Natural killer cell (primary cell): ENCODE measurements at places on chromosomes 3 and 15.
A peak's percentile ranks its signal among the peaks of the same experiment; 100 is the strongest.

DNA sequence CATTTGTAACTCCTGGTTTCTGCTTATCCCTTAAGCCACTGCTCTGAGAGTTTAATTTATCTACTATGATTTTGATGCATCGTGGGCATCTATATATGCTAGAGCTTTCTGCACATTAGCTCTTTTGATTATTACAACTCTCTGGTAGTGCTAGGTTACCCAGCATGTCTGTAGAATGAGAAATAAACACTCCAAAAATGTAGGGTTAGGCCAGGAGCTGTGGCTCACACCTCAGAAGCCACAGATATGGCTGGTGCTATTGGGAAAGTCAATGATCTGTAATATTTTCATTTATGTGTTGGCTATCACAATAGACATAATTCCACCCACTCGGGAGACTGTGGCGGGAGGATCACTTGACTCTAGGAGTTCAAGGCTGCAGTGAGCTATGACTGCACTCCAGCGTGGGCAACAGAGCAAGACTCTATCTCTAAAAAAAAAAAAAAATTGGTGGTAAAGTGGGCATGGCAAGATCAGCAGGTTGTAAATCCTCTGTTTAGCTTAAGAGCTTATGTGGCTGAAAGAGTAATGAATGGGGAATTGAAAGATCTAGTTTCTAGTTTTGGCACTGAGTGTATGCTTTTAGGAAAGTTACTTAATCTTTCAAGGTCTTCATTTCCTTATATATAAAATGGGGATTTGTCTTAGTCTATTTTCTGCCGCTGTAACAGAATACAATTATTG is 6.3 kb downstream of the TIGIT start:
- peak overlapping the region; percentile 4 for H3K27ac ChIP-seq
- no peaks in the 10 kb centered on the region for H3K27me3 ChIP-seq
- peaks cover 7% of the 10 kb centered on the region for H3K36me3 ChIP-seq
- no peak overlapping the region for H3K4me3 ChIP-seq

- no peaks in the 10 kb centered on the region for H3K4me1 ChIP-seq
- H3K27ac ChIP-seq, result no peak overlapping the region
- H3K4me3 ChIP-seq, result no peak overlapping the region
- no peaks in the 10 kb centered on the region for H3K27me3 ChIP-seq
- no peak for DNase-seq
- no peaks in the 10 kb centered on the region for H3K36me3 ChIP-seq
Measured at GRCh38 chr15:101613130-101614000, 38.8 kb downstream of the TM2D3 start.

- DNase-seq, result no peak
- H3K4me3 ChIP-seq, result no peak overlapping the region
- no peaks in the 10 kb centered on the region for H3K27me3 ChIP-seq
- H3K4me1 ChIP-seq, result peaks cover 18% of the 10 kb centered on the region
Measured at GRCh38 chr3:107975529-107976201, 115.2 kb downstream of the CD47 start.

GRCh38 chr3:194395778-194396538 is 3.1 kb downstream of the GP5 start:
- peaks cover 3% of the 10 kb centered on the region for H3K27me3 ChIP-seq
- no peak overlapping the region for H3K27ac ChIP-seq
- no peaks in the 10 kb centered on the region for H3K36me3 ChIP-seq
- H3K4me3 ChIP-seq, result no peak overlapping the region
- DNase-seq, result peak; percentile 78

GRCh38 chr3:17752876-17753631 is 10.6 kb upstream of the TBC1D5 start:
- H3K4me3 ChIP-seq, result no peak overlapping the region
- H3K4me1 ChIP-seq, result peaks cover 4% of the 10 kb centered on the region
- no peak overlapping the region for H3K27ac ChIP-seq
- no peaks in the 10 kb centered on the region for H3K27me3 ChIP-seq

GRCh38 chr3:119025171-119025795 is 9.4 kb downstream of the IGSF11 start:
- H3K4me3 ChIP-seq, result no peak overlapping the region
- H3K27me3 ChIP-seq, result no peaks in the 10 kb centered on the region
- H3K36me3 ChIP-seq, result no peaks in the 10 kb centered on the region

DNA sequence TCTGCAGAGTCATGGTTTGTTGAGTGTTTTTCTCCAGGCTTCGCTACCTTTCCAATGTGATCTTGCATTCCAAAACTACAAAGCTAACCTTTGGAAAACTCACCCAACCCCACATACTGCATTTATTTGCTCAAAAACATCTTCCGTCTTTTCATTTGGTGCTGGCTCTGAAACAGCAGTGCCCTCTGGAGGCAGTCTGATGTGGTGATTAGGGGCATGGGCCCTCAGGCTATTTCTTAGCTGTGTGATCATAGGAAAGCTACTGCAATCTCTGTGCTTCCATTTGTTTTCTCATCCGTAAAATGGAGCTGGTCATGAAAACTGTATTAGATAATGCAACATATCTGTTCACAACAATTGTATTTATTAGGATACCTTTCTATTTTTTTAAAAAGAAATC is 47.0 kb downstream of the MTHFS start:
- no peak overlapping the region for H3K4me3 ChIP-seq
- no peaks in the 10 kb centered on the region for H3K27me3 ChIP-seq
- no peaks in the 10 kb centered on the region for H3K4me1 ChIP-seq
- H3K27ac ChIP-seq, result no peak overlapping the region
- H3K36me3 ChIP-seq, result peaks cover 9% of the 10 kb centered on the region

GRCh38 chr3:126316031-126316461 is 41.2 kb downstream of the KLF15 start:
- no peak overlapping the region for H3K4me3 ChIP-seq
- H3K27me3 ChIP-seq, result no peaks in the 10 kb centered on the region
- no peak overlapping the region for H3K27ac ChIP-seq
- no peaks in the 10 kb centered on the region for H3K4me1 ChIP-seq
- no peak for DNase-seq

GRCh38 chr3:189685860-189686259 is 54.7 kb downstream of the TP63 start:
- H3K4me3 ChIP-seq, result no peak overlapping the region
- no peaks in the 10 kb centered on the region for H3K27me3 ChIP-seq
- no peaks in the 10 kb centered on the region for H3K4me1 ChIP-seq
- H3K36me3 ChIP-seq, result no peaks in the 10 kb centered on the region
- no peak for DNase-seq

- H3K4me3 ChIP-seq, result no peak overlapping the region
- no peaks in the 10 kb centered on the region for H3K36me3 ChIP-seq
- H3K27me3 ChIP-seq, result no peaks in the 10 kb centered on the region
- no peak for DNase-seq
- no peaks in the 10 kb centered on the region for H3K4me1 ChIP-seq
Measured at GRCh38 chr15:59152694-59153450, 47.9 kb downstream of the CCNB2 start.

DNA sequence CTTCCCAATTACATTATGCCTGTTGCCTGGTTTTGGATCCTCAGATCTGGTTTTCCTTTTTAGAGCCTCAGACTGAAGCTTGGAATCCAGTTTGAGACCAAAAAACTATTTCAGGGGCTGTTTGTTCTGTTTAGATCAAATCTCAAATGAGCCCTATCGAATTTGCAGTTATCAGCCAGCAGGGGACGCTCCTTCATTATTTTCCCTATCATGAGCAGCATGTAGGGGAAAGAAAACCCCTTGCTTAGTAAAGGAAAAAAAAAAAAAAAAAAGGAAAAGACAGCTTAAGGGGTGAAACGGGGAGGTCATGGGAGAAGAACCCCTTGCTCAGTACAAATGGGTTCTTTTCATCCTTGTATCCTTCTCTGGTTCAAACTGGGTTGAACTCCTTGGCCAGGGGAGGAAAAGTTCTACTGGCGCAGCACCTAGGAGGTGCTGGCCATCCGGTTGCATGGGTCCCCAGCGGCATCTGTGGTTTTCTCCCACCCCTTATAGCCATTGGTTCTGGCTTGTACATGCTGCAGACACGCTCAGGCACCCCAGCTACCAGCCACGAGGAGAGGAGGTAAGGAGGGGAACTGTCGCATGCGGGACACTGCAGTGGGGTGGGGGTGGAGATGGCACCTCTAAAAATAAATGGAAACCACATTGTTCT is 1375.1 kb upstream of the ALCAM start:
- no peak for DNase-seq
- H3K4me3 ChIP-seq, result no peak overlapping the region
- H3K36me3 ChIP-seq, result no peaks in the 10 kb centered on the region
- H3K27ac ChIP-seq, result no peak overlapping the region

DNA sequence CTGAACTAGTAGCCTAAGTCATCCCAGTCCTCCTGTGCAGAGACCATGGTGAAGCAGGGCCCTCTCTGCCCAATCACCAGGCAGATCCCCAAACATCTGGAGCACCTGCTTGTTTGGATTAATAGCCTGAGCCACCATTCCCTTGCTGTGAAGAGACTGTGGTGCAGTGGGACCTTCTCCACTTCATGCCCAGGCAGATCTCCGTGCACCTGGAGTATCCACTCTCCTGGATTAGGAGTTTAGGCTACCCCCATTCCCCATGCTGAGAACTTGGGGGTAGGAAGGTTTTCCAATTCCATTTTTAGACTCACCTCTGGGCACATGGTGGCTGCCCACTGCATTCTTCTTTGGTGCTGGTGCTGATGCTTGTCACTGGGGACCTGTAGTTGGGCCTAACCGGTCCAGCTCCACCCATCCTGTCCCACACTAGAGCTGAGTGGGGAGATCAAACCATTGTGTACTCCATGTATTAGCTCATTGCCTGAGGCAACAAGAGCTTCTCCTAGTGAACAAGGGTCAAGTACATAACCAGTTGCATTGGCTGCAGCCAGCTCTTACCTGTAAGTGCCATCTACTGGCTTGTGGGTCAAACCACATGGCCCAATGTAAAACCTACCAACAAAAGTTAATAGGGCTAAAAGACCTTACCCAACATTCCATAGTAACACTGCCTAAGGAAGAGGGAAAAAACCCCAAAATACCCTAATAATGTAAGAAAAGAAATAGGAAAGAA is 382.5 kb upstream of the CBLB start:
- H3K36me3 ChIP-seq, result no peaks in the 10 kb centered on the region
- H3K27ac ChIP-seq, result no peak overlapping the region
- H3K4me3 ChIP-seq, result no peak overlapping the region
- no peak for DNase-seq
- H3K4me1 ChIP-seq, result no peaks in the 10 kb centered on the region
- no peaks in the 10 kb centered on the region for H3K27me3 ChIP-seq

- no peaks in the 10 kb centered on the region for H3K4me1 ChIP-seq
Measured at GRCh38 chr3:120148187-120148949, 54.1 kb upstream of the GSK3B start.

GRCh38 chr3:182201456-182202168 is 489.9 kb downstream of the SOX2 start:
- no peak overlapping the region for H3K4me3 ChIP-seq
- H3K27me3 ChIP-seq, result no peaks in the 10 kb centered on the region
- DNase-seq, result no peak
- no peaks in the 10 kb centered on the region for H3K4me1 ChIP-seq
